ENCODE measurements at places on chromosomes 11 and 22.

- no peak for DNase-seq
Observed at GRCh38 chr11:23134627-23135026, 274.4 kb upstream of the CCDC179 start.

- DNase-seq: no peak
Observed at GRCh38 chr22:29145321-29146072, 60.2 kb upstream of the EMID1 start.

DNA sequence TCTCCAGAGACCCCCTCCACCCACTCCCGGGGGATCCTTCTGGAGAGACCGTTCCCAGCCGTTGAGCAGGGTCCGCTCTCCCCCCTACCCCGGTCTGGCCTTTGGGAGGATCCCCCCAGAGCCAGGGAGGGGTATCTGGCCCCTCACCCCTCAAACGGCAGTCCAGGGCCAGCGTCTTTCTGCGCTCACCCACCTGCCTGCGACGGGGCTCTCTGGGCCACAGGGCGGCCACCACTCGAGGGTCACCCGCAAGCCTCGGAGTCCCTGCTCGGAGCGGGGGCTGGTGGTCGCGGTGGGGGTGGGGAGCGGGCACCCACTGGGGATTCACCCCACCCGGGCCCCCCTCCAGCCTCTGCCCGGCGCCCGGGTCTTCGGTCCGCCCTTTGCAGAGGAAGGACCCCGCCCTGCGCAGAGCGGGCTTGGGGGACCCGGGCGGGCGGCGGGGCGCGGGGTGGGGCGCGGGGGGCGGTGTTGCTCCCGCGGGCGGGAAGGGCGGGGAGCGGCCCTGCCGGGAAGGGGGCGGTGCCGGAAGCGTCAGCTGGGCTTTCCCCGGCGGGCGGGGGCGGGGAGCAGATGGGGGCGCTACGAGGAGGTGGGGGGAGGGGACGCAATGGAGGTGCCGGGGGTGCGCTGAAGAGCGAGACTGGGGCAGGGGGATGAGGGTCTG lies 16.6 kb downstream of the CRELD2 start:
- no peak for DNase-seq

DNA sequence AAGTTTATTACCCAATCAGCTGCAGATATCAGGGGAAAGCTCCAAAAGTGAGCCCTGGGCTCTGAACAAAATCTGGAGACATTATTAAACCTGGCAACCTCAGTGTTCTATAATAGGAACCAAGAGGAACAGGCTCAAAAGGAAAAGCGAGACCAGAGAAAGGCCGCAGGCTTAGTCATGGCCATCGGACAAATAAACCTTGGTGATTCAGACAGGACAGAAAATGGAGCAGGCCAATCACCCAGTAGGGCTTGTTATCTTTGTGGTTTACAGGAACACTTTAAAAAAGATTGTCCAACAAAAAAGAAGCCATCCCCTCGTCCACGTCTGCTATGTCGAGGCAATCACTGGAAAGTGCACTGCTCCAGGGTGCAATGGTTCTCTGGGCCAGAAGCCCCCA lies 7.7 kb upstream of the PANX1 start:
- no peak for DNase-seq

GRCh38 chr11:106137061-106137460 lies 59.6 kb downstream of the AASDHPPT start:
- DNase-seq: no peak

GRCh38 chr11:66011239-66011784 lies 496 bp upstream of the CST6 start:
- no peak for DNase-seq

DNA sequence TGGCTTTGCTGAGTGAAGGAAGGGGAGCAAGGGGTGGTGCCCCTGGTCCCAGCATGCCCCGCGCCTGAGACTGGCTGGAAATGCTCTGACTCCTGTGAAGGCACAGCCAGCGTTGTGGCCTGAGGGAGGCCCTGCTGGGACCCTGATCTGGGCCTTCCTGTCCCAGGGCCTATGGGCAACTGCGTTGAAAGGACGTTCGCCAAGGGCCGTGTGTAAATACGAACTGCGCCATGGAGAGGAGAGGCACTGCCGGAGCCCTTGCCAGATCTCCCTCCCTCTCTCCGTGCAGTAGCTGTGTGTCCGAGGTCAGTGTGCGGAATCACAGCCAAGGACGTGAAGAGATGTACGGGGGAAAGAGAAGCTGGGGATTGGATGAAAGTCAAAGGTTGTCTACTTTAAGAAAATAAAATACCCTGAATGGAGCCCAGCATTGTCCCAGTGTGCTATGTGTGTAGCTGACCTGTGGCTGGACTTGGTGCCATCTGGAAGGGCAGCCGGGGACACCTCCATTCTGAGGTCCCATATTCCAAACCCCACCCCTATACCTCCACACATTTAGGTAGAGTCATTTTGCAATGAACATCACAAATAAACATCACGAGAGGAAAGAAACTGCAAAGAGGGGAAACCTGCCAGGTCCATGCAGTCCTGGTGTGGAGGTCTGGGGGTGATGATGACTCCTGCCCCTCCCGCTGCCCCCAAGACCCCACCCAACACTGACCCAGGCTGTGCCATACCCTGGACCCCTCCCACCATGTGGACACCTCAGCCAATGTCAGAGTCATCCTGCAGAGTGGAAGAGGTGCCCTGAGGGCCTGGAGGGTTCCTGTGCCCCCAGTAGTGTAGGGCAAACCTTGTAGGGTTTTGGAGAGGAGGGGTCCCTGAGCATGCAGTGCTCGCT lies 16.9 kb downstream of the RSPH14 start:
- no peak for DNase-seq

DNA sequence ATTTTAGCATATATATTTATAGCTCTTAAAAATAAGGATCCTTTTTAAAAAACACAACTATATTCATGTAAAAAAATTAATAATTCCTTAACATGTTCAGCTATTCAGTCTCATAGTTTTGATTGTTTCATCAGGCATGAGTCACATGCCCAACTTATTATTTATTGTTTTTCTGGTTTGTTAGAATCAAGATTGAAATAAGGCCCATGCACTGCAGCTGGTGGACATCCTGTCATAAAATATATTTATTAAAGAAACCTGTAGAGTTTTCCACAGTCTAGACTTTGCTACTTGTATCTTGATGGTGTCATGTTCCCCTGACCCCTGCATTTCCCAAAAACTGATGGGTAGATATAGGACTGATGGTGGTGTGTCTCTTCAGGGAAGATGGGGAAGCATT lies 77.4 kb downstream of the PARVA start:
- no peak for DNase-seq

GRCh38 chr22:34567367-34567766 lies 498.6 kb upstream of the ISX start:
- DNase-seq: no peak

- DNase-seq: no peak
Observed at GRCh38 chr11:75051043-75051442, 45.6 kb downstream of the OR2AT4 start.

DNA sequence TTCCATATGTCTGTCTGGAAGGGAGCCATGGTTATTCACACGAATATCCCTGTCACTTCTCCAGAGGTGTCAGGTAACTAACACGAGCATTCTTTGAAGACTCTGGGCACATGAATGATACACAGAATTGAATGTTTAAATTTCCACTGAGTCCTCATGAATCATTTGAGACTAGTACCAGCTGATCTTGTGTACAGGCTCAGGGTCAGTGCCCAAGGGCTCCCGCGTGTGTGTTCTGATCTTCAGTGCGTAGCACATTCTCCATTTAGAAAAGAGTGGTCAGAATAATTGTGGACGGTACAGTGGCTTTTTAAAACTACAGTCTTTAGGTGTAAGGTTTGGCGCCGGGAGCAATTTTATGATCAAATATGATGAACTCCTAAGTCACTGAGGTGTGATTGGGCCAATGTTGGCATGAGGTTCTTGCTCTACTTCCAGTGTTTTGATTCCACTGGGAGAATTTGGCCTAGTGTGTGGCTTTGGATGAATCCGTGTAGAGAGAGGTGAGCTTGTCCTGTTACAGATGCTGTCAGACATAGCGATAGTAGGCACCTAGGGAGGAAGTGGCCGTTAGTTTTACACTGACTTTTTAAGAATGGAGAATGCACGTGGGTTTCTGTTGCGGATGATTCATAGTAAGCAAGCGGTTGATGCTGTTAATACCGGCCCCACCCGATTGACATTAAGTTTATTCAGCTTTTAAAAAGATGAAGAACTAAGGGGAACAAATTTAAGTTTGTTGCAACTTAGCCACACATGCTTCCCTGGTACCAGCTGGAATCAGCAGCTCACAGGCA lies 22.2 kb downstream of the NUP50 start:
- DNase-seq: no peak

DNA sequence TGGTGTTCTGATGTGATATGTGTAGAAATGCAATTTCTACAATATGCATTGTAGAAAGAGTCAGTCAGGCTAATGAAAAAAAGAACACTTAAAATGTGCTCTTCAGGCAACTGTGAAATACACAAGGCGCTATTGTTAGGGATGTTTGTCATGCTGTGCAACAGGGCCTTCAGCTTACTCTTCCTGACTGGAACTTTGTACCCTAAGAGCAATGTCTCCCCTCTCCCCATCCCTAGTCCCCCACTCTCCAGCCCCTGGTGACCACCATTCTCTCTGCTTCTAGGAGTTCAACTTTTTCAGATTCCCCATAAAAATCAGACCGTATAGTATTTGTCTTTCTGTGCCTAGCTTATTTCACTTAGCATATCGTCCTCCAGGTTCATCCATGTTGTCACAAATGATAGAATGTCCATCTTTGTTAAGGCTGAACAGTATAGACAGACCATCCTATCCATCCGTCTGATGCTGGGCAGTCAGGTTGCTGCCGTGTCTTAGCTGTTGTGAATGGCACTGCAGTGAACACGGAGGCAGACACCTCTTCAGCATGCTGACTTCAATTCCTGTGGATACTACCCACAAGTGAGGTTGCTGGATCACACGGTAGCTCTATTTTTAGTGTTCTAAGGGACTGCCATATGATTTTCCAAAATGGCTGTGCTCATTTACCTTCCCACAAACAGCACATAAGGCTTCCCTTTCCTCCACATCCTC lies 10.7 kb downstream of the NDUFV1 start:
- no peak for DNase-seq

- DNase-seq: no peak
Observed at GRCh38 chr11:67542169-67542568, 18.9 kb upstream of the CABP2 start.

GRCh38 chr11:127965939-127966668 lies 621.3 kb downstream of the ETS1 start:
- DNase-seq: no peak

- DNase-seq: no peak
Observed at GRCh38 chr11:6203327-6203726, 2.0 kb upstream of the C11orf42 start.

DNA sequence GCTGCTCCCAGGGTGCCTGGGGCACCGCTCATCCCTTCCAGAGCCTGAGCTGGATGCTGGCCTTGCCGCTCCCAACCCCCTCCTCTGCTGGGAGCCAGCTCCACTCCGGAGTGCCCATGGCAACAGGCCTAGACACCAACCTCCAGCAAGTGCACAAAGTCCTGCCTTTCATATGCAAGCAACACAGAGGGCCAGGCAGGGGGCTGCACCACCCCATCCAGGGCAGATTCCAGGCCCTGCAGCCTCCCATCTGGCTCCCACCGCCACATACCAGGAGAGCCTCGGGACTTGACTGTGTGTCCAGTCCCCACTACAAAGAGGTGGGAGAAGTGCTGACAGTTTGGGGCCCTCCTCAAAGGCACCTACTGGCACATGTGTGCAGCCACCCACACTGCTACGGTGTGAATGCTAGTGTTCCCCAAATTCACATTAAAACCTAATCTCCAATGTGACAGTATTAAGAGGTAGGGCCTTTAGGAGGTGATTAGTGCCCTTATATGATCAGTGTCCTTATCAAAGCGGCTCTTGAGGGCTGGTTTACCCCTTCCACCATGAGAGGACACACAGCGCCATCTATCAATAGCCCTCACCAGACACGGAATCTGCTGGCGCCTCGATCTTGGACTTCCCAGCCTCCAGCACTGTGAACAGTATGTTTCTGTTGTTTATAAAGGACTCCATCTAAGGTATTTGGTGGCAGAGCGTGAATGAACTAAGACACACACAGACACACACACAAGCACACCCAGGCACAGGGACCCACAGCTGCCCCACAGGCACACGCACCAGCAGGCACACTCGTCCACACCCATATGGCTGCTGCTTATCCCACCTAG lies 16.2 kb downstream of the ARVCF start:
- no peak for DNase-seq

DNA sequence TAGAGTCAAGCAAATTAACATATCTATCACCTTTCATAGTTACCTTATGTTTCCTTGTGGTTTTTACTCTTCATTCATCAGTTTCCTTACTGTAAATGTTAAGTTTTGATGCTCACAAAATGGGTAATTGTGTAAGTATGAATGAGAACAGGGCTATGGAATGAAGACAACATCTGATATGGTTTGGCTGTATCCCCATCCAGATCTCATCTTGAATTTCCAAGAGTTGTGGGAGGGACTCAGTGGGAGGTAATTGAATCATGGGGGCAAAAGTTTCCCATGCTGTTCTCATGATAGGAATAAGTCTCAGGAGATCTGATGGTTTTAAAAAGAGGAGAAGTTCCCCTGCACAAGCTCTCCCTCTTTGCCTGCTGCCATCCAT lies 107.6 kb downstream of the CCDC34 start:
- DNase-seq: no peak

- DNase-seq: no peak
Observed at GRCh38 chr11:128365044-128365443, 222.3 kb downstream of the ETS1 start.

DNA sequence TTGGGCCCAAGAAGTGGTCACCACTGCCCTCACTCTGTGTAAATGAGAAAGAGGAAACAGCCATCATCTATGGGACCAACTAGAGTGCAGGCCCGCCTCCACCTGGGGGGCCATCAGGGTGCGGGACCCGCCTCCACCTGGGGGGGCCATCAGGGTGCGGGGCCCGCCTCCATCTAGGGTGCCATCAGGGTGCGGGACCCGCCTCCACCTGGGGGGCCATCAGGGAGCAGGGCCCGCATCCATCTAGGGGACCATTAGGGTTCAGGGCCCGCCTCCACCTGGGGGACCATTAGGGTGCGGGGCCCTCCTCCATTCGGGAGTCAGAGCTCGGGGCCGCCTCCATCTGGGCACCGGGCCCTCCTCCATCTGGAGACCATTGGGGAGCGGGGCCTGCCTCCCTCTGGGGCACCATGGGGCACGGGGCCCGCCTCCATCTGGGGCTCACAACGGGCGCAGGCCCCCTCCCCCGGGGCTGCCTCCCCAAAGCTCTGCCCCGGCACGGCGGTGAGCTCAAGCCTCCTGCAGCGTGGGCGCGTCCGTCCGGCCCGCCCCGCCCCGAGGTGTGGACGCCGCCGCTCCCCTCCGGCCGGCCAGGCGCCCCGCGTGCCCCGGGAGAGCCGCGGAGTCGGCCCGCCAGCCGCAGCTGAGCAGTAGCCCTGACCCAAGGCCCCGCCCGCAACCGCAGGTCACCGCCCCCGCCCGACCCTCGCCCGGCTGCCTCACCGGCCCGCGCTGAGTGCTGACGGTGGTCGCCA lies 512 bp downstream of the TOLLIP start:
- DNase-seq: no peak
